ENCODE measurements at places on chromosomes 13 and 19. TPM values are rescaled to one million over a fixed set of nuclear protein-coding genes. Genes with fewer than 3 reads are reported as not detected.
A peak's percentile ranks its signal among the peaks of the same experiment; 100 is the strongest.

The PEAK3 gene
- 1.0 TPM for total RNA-seq

- DNase-seq = no peak
Measured at GRCh38 chr13:50991579-50992521, 82.3 kb downstream of the RNASEH2B start.

The OR4F17 gene
- not detected for total RNA-seq

DNA sequence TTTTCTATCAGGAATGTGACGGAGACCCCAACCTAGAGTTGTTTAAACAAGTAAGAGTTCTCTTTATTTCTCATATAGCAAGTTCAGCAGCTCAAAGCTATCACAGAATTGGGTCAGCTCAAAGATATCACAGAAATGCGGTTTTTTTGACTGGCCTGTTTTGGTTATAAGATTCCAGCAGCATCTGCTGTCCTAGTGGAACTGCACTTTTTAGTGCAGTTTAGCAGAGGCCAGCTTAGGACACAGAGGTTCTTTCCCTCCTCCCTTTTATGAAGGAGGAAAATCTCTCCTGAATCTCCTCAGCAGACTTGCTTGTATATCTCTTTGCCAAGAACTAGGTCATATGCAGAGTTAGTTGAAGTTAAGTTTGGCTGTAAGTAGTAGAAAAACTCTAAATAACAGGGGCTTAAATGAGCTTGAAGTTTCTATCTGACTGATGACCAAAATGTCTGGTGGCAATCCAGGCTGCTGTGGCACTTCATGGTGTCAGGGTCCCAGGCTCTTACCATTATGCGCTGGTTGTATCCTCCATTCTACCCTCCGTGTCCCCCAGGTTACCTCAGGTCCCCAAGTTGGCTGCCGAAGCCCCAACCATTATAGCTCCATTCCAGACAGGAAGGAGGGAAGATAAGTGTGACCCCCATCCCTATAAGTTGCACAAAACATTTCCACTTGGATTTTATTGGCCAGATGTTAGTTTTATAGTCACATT is 6.6 kb downstream of the PPP2R1A start:
- no peak for DNase-seq

DNA sequence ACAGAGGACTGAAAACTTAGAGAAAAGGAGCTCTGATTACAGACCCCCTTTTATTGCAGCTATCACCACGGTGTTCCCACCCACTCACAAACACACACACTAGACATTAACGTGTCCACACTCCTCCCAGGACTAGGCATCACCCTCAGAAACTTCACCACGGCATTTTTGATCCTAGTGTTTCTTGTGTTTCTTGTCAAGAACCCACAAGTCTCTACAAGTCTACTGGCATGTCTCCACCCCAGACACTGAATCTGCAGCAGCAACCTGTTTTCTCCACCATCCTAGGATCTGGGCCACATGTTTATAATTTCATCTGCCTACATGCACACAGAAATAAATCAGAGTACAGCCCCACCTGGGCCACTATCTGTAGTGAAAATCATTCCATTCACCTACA is 4.3 kb downstream of the ZNF486 start:
- no peak for DNase-seq

The OR7A5 gene
- total RNA-seq = not detected

- no peak for DNase-seq
Measured at GRCh38 chr19:17023805-17024204, 2.8 kb downstream of the CPAMD8 start.

The NLRP11 gene
- 0.17 TPM for total RNA-seq

The ZNF69 gene
- 25.5 TPM for total RNA-seq

The SAE1 gene
- total RNA-seq = 57.4 TPM

DNA sequence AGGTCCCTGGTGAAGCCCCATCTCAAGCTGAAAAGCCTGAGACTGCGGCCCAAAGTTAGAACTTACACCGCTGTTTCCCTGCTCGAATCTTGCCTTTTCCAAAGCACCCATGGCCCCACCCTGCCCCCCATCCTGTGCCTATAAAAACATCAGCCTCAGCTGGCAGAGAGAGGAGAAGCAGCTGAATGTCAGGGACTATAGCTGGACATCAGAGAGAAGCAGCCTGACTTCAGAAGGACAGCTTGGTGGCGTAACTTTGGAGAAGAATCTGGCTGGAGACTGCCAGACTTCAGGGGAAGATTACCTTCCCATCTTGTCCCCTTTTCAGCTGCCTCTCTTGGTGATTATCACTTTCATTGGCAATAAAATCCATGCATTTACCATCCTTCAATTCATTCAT is 9.3 kb upstream of the RCBTB2 start:
- DNase-seq = no peak

DNA sequence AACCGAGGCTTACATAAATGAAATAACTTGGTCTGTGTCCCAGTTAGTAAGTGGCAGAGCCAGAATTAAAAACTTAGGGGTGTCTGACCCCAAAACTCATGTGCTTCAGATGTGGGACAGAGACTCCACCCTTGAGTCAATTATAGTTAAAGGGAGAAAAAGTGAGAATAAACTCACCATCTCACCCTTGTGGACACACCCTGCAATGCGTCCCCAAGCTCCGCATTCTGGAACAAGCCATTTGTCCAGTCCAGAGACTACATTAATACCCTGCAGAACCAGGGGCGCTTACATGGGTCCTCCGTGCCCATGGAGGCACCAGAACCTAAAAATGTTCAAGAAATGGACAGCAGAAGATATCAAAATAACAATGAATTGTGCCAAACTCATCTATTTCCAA is 207.0 kb upstream of the ZNF507 start:
- no peak for DNase-seq

- DNase-seq = no peak
Measured at GRCh38 chr19:47615230-47615629, 6.3 kb downstream of the BICRA start.

- no peak for DNase-seq
Measured at GRCh38 chr13:101556676-101557123, 104.2 kb downstream of the ITGBL1 start.

- DNase-seq = no peak
Measured at GRCh38 chr13:97205982-97206381, 16.2 kb upstream of the MBNL2 start.

DNA sequence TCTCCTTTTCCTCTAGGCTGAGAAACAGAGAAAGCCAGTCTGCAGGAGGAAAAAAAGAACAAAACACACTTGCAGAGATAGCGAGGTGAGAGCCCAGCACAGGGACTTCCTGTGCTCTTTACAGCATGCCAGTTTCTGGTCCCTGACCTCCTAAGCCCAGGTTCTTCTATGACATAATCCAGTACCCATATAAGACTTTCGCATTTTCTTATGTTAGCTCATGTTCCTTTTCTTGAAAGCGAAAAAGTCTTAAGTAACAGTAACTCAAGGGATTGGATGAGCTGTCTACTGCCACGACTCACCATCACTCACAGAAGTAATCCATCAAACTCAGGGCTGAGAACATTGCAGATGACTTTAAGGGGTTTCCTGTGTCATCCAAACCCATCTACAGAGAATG is 17.4 kb downstream of the CCDC70 start:
- no peak for DNase-seq

DNA sequence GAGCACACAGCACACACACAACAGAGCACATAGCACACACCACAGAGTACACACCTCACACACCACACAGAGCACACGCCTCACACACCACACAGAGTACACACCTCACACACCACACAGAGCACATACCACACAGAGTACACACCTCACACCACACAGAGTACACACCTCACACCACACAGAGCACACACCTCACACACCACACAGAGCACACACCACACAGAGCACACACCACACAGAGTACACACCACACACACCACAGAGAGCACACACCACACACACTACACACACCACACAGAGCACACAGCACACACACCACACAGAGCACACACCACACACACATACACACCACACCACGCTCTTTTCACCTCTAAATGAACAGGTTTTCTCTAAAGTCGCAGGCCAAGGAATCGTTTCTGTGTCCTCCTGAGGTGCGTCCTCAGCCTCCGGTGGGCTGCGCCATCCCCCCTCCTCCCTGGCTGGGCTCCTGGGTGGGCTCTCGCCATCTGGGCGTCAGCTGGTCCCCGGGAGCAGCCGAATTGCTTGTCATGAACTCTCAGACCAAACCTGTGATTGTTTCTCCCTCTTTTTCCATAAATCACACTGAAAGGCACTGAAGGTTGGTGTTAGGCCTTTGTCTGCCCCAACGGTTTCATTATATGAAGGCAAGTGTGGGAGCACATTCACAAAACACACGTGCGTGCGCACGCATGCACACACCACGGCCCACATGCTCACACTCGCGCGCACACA is 37.4 kb downstream of the TMEM255B start:
- no peak for DNase-seq

The SYT3 gene
- 0.32 TPM for total RNA-seq

DNA sequence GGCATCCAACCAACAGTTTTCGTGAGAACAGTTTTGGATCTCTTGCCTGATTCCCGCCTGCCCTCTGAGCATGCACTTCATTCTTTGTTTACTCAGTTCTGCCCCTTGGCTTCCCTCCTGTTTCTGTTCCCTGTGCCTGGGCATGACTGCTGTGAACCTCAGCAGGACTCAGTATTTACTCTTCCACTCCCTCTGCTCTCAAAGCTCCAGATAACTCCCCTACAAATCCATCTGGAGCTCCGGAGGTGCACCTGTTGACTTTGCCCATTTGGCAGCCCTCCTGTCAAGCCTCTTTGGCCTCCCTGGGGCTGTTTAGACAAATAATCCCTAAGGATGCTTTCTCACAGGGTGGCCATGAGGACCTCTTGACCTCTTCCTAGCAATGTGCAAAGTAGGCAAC is 34.2 kb upstream of the ARGLU1 start:
- no peak for DNase-seq

GRCh38 chr13:109715902-109716301 is 70.5 kb downstream of the IRS2 start:
- DNase-seq = no peak

GRCh38 chr19:56324436-56324835 is 9.8 kb upstream of the ZSCAN5A start:
- no peak for DNase-seq

GRCh38 chr19:10945264-10945663 is 15.6 kb upstream of the SMARCA4 start:
- DNase-seq = no peak

The SIN3B gene
- 46.0 TPM for total RNA-seq

- DNase-seq = no peak
Measured at GRCh38 chr13:113672002-113672651, 5.1 kb downstream of the GRK1 start.

The ERICH4 gene
- total RNA-seq = not detected

The ZNF66 gene
- total RNA-seq = 8.0 TPM

DNA sequence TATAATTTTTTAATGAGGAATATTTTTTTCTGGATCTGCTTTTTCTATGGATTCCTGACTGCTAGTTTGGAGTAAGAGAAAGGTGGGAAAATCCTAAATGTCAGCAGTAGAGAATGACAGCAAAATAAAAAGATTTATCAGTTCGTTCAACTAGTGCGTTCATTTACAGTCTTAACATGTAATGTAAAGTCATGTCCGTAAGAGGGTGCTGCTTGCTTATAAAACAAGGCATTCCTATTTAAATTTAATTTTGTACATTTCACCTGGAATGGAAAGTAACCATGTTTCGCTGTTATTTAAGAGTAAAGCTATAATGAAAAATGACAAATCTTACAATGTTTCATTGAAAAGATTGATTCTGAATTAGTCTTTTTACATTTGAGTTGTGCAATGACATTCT is 76.6 kb downstream of the ZMYM2 start:
- DNase-seq = no peak

GRCh38 chr19:40755791-40756190 is 4.8 kb downstream of the SNRPA start:
- no peak for DNase-seq

GRCh38 chr13:34258646-34259386 is 440.9 kb downstream of the RFC3 start:
- no peak for DNase-seq

DNA sequence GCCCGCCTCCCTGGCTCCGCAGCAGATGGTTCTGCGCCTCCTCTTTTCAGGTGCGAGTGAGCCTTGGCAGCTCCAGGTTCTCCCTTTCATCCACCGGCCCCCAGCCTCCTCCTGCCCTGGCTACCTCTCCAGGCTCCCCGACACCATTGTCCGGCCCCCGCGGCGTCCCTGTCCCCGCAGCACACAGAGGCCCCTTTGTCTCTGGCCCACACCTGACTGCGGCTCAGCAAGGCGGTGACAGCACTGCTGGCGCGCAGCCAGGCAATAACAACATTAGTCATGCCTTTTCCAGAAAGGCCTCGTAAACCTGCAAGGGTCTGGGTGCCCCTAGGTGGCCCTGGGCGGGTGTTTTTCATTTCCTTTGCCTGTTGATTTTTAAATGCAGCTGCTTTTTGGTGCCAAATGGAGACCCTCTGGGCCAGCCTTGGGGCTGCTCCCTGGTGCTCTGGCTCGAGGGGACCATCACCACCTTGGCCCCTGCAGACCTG is 73.2 kb upstream of the MEDAG start:
- DNase-seq = peak; percentile 86

The ITGBL1 gene
- total RNA-seq = 16.2 TPM

DNA sequence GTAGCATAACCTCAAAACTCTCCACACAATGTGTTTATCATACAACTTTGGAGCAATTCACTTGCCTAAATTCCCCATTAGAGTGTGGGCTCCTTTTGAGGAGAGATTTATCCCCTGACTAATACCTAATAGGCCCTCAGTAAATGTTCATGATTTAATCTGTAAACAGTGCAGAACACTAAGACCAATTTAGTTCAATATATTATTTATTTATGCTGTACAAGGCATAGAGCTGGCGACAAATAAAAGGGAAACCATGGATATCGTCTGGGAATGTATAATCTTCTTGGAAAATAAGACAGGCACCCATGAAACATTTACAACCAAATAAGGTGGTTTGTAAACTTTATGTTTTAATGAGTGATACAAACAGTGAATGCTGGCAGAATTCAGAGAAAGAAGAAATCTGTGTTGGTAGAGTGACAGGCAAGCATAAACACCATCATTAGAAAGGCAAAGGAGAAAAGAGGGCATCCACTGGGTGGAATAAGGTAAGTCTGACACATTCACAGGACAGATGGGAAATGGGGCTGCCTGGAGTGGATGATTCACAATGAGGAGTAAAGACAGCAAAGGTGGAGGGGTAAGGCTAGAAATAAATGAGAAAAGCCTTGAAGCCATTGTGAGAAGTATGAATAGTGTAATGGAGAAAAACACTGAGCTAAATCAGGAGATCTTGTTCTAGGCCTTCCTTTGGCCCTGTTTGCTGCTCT is 106.1 kb upstream of the MIR17HG start:
- DNase-seq = no peak

The LSR gene
- total RNA-seq = 229 TPM

DNA sequence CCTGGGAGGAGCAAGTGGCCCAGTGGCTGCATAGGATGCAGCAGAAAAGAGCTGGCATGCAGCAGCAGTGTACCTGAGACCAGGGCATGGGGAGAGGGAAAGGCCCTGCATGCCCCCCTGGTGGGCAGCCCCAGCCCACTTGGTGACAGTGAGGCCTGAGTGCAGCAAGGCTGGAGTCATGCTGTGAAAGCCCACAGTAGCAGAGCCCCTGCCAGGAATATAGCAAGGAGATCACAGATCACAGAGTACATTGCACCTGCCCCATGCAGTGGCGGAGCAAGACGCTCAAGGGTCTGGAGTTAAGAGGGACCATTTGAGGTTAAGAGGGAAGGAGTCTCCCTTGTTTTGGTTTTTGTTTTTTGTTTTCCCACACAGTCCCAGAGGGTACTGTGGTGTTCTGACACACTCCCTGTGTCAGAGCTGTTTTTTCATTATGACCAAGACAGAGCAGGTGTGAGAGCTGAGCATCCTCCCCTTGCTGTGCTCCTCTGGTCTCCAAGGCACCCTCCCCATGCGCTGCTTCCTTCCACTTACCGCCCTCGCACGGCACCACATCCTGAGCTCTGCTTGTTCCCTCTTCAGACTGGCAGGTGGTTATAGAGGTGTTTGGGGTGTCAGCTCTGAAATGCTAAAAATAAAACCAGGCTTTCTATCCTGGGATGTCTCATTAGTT is 85.0 kb upstream of the UBL3 start:
- no peak for DNase-seq

Measured in mucosa of gallbladder (tissue), 1 donor.